Ascending aorta (tissue), 2 donors: ENCODE measurements at places on chromosomes 1 and 21.

DNA sequence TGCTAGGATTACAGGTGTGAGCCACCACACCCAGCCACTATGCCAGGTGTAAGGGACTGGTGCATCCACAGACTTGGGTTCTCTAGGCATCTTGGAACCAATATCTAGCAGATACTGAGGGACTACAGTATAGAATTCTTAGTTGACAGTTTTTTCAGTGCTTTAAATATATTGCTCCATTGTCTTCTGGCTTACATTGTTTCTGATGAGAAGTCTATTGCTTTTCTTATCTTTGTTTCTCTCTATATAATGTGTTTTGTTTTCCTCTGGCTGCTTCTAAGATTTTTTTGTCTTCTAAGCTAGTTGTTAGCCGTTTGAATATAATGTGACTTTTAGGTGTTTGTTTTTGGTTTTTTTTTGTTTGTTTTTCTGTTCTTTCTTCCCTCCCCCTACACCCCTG lies 13.5 kb downstream of the NUF2 start:
- DNase-seq: no peak

DNA sequence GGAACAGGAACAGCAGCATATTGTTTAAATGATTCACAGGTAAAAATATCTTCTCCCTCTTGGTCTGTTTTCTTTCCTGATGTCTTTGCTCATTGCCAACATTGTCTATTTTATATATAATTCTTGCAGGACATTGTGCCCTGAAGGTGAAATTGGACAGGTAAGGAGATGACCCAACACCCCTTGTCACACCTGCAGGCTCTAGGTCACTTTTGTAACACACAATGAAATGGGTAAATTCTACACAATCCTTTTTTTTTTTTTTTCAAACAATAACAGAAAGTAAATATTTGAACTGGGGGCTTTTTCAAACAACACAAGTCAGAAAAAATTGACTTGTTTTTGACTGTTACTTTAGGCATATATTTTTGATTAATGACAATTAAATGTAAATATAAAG lies 62.9 kb upstream of the ERG start:
- DNase-seq: no peak

- no peak for DNase-seq
Observed at GRCh38 chr1:17798799-17799382, 43.8 kb downstream of the ACTL8 start.

- DNase-seq: no peak
Observed at GRCh38 chr1:1298861-1299685, 8.7 kb downstream of the ACAP3 start.

DNA sequence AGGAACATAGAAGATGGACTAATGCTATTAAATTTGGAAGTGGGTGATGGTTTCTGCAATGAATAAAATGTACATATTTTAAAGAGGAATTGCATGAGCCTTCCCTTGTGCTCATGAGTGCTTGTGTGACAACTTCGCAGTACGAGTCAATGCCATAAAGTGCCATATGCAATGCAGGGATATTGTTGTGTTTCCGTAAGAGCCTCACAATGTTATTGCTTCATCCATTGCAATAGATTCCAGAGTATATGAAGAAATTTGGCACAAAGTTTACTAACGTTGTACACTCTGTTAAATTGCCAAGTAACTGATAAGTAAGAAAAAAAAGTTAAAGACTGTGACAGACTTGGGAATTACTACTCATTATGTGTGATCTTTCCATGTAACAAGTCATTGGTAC lies 22.3 kb downstream of the BTG3 start:
- no peak for DNase-seq

DNA sequence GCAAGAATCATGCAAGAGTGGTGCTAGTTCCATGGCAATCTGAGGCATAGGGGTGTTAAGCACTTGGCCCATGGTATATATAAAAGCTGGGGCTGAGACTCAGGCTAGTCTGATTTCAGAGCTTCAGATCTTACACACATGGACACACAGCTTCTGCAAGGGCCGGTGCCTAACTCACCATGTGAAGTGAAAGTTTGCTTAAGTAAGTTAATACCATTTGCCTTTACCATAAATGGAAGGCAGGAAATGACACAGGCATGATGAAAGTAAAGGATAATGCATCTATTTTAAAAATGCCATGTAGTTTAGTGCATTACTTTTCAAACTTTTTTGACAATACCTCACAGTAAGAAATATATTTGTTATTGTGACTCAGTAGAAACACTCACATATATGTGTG lies 122.6 kb downstream of the KCNJ6 start:
- no peak for DNase-seq

- no peak for DNase-seq
Observed at GRCh38 chr1:103424650-103425049, 100.8 kb upstream of the RNPC3 start.

DNA sequence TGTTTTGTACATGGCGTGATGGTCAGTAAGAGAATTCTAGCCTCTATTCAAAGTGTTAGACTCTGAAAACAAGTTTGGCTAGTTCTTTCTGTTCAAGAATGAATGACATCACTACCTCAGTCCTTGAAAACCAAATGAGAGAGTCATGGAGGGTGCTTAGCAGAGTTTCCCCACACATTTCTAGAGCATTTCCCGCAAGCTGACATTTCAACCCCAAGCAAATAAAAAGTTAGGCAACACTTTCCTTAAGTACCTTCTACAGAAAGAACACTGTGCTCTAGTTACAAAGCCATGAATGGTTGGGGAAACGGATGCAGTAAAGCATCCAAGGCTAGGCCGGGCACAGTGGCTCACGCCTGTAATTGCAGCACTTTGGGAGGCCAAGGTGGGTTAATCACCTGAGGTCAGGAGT lies 47.9 kb upstream of the SLC44A3 start:
- DNase-seq: no peak
